Sigmoid colon (tissue), 7 donors: ENCODE measurements at places on chromosomes 4 and X. TPM values are rescaled to one million over a fixed set of nuclear protein-coding genes. Genes with fewer than 3 reads are reported as not detected.

Gene TMEM31
- total RNA-seq, result not detected

Gene XAGE1A
- total RNA-seq, result not detected

Gene OTUD6A
- not detected for total RNA-seq

Gene CXCL13
- not detected for total RNA-seq

Gene BRS3
- total RNA-seq, result not detected

Gene CFP
- total RNA-seq, result 14.3 TPM

Gene FAM9B
- total RNA-seq, result not detected

Gene SPIN2A
- not detected for total RNA-seq

Gene HTRA3
- 14.5 TPM for total RNA-seq

Gene P2RY8
- 0.28 TPM for total RNA-seq

Gene CSAG3
- total RNA-seq, result not detected

Gene ZNF732
- 0.36 TPM for total RNA-seq

Gene MAGEE2
- total RNA-seq, result not detected

Gene SPANXN3
- not detected for total RNA-seq

Gene BST1
- 5.4 TPM for total RNA-seq

Gene ANXA10
- total RNA-seq, result not detected

Gene S100P
- total RNA-seq, result 0.41 TPM

Gene LEF1
- total RNA-seq, result 0.83 TPM

Gene USP51
- 3.5 TPM for total RNA-seq

Gene UGT2B17
- not detected for total RNA-seq
